ENCODE measurements at places on chromosomes 1 and 21.

DNA sequence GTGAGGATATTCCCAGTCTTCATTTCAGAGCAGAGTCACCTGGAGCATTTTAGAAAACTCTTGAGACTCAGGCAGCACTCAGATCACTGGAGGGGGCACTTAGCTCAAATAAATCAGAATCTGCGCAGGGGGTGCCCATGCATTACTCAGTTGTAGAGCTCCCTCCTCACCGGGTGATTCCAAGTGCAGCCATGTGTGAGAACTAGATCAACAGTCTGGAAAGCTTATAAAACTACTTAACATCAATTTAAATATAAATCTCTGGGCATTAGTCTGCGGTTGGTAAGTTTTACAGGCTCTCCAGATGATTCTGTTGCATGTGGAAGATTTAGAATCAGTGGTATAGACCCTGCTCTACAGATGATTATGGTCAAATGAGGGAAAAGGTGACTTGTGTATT lies 128.6 kb downstream of the ST6GALNAC3 start:
- no peak for DNase-seq

DNA sequence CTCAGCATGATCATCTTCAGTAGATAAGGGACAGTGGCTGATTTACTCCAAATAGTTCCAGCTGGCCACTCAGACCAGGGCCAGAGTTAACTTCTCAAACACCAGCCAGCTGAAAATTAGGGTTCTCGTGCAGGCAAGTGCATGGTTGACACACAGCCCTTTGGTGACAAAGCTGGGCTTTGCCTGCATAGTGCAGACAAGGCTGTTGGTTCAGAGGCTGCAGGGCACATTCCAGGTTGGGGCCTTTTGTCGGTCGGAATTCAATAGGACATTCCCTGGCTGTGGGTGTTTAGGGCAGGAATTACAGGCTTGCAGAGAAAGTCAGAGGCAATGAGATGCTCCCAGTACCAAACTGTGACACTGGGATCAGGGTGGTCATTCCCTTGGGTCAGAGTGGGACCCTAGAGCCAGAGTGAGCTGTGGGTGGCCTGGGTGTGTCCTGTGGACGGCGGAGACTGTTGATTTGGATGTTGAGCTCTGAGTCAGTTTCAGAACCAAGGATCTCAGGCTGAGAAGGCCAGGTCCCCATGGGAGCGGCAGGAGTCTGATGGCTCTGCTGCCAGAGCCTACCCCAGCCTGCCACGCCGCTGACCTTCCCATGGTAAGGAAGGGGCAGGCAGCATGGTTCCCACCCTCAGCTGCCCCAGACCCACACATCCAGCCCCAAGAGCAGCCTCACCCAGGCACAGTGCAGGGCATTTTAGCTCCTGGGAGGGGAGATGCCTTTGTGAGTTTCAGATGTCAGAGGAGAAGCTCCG lies 56.2 kb downstream of the STUM start:
- DNase-seq = no peak

GRCh38 chr1:29645586-29645985 lies 409.3 kb downstream of the PTPRU start:
- no peak for DNase-seq

DNA sequence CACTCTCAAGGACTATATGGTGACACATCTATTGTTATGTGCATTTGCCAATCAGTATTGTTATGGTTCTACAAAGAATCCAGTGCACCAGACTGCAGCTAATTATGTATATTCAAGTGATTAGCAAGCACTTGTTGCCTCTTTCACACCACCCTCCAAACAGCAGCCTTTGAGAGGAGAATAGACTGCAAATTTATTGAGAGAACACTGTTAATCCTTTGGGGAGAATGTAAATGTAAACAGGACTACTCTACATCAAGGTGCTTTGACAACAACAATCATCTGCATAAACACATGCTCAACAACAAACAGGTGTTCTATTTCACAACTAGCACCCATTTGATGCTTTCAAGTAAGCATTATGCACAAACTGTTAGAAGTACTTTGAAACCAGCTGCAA lies 117.4 kb downstream of the AKT3 start:
- no peak for DNase-seq

- DNase-seq = no peak
These were observed 17.2 kb downstream of the NFASC start for GRCh38 chr1:204887846-204888245.

DNA sequence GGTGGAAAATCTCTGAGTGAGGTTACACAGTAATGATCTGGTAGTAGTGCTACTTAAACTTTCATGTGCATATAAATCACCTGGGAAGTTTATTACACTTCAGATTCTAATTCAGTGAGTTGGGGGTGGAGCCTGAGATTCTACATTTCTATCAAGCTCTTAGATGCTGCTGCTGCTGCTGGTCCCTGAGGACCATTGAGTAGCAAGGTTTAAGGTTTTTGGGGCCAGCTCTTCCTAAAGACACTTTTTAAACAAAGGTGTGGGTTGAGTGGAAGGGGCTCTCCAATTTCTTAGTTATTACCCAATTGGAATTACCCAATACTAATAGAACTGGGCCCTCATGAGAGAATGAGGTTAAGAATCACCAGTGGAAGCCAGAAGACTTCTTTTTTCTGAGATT lies 29.5 kb downstream of the KCNA3 start:
- DNase-seq = no peak

- no peak for DNase-seq
These were observed 375.2 kb downstream of the KCNH1 start for GRCh38 chr1:210758761-210759160.

DNA sequence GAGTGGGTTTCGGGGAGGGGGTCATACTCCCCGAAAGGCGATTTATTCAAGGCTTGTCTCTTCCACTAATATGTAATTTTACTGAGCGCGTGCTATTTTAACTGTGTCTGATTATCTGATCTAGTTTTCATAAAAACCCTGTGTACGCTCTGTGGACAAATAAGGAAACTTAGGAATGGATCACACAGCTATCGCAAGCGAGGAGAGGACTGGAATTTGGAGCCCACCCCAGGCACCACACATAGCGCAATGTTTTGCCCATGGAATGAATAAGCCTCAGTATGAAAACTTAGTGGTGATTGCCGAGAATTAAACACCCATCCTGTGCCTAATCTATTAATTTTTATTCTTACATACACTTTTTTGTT lies 9.8 kb upstream of the RAB42 start:
- DNase-seq = no peak

Data from activated effector memory CD4-positive, alpha-beta T cell treated with Interleukin-2 at 50 U/mL for 16 hours (primary cell).